ENCODE measurements at places on chromosomes 1 and 21.

- DNase-seq: no peak
Measured at GRCh38 chr1:29282924-29283803, 46.8 kb downstream of the PTPRU start.

DNA sequence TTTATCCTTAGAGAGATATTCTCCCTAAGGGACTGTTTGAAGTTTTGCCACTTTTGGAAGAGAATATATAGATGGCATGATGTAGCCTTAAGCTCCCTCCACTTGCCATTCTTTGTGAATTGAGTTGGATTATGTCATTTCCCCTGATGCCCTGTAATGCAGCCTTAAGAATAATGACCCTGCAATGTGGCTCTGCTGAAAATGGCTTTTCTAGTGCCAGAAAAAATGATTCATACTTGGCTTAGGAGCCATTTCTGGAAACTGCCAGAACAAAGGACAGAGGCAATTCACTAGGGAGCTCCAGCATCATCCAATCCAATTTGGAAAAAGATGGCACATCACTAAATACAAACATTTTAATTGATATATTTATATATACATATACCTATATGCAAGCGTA is 265.3 kb downstream of the SPATA17 start:
- DNase-seq: no peak

DNA sequence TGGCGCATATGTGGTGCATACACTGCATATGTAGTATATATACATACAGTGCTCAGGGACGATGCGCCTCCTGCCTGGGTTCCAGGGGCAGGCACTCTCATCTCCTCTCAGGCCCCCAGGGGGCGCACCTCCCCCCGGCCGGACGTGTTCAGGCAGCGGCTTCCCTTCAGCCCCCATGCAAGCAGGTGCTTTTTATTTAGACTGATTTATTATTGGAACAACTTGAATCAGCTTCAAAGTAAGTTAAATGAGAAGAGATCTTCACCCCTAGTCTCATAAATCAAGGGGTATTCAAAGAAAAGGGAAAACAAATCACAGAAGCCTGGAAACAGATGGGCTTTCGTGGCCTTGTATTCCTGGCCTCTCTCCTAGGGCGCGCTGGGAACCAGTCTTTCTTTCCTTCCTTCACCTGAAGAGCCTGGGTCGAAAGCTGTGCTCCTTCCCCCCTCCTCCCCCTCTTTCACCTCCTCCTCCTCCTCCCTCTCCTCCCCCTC is 64.6 kb downstream of the UBIAD1 start:
- peak; percentile 72 for DNase-seq

GRCh38 chr1:9326596-9326995 is 33.9 kb downstream of the SPSB1 start:
- DNase-seq: no peak

GRCh38 chr1:66357478-66358197 is 176.3 kb upstream of the SGIP1 start:
- DNase-seq: no peak

DNA sequence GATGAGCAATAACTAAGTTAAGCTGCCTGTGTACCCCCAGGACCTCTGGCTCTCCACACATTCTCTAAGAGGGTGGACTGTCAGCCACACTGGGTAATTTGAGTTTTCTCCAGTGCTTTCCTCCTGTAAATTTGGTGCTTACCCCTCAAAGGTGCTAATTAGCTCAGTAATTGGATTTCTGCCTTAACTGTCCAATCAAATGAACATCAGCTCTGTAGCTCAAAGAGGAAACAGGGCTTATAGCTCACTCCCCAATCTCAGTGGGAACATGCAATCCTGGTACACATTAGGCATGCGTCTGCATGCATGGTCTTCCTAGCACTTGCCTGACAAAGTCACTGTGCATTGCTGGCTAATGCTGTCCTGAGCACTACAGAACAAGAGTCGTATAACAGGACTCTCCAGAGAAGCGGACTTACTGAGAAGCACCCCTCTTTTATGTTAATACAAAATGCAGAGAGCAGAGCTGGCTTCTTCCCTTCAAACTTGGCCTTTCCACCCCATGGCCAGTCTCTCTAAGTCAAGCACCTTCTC is 110.1 kb downstream of the NTPCR start:
- no peak for DNase-seq

- no peak for DNase-seq
Measured at GRCh38 chr1:217389895-217390294, 241.0 kb downstream of the GPATCH2 start.

DNA sequence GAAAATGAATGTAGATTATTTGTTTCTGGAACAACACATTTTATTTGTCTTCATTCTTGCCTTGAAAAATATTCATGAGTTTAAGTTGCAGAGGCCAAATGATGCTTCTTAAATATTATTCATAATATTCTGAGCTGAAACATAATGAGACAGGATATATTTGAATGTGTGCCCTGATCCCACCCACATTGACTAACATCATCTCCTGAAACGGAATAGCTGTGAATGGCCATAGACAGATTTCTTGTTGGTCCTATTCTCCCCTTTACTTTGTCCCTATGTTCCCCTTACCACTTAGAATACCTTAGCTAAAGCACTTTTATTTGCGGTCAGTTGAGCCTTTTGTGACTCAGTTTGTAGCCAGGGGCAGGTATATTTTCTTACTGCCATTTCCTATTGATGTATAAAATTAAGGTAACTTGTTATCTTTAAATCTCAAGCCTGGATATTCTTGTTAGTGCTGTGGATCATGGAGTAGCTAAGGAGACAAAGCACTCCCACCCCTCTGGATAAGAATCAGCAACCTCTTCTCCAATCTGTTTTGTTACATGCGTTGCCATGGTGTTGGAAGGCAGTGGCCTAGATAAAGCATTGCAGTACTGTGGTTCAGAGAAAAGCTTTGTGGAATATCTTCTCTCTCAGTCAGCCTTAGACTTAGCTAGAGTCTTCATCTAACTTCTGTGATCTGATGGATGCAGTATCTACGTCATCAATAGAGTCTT is 478.5 kb upstream of the DEPDC1 start:
- DNase-seq: no peak

GRCh38 chr1:30286241-30286987 is 437.0 kb downstream of the MATN1 start:
- DNase-seq: no peak

DNA sequence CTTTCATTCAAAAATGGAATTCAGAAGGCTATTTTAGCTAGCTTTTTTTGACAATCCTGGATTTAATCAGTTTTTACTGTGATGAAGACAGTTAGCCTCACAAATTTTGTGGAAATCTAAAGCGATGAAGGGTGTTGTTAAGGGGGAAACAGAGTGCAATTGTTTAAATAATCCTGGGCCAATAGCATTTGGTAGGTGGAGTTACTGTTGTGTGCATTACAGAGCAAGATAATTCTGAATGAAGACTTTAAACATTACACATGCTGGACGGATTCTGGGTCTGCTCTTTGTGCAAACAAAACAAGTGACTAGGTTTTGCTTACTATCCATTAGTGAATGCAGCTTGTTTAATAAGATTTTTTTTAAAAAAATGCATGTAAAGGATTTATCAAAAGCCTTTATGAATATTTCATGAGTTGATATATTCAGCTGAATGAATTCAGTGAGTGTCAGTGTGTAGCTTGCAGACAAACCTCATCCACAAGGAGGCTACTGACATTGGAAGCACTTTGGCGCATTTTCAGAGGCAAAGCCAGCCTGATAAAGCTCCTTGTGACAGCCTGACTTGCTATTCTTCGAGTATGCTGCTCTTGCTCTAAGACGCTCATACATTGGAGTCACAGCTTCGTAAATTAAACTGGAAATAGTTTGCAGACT is 199.6 kb downstream of the PDE4B start:
- DNase-seq: no peak

- DNase-seq: no peak
Measured at GRCh38 chr1:71190843-71191242, 110.0 kb upstream of the ZRANB2 start.

GRCh38 chr21:25626757-25627156 is 12.3 kb upstream of the JAM2 start:
- no peak for DNase-seq

DNA sequence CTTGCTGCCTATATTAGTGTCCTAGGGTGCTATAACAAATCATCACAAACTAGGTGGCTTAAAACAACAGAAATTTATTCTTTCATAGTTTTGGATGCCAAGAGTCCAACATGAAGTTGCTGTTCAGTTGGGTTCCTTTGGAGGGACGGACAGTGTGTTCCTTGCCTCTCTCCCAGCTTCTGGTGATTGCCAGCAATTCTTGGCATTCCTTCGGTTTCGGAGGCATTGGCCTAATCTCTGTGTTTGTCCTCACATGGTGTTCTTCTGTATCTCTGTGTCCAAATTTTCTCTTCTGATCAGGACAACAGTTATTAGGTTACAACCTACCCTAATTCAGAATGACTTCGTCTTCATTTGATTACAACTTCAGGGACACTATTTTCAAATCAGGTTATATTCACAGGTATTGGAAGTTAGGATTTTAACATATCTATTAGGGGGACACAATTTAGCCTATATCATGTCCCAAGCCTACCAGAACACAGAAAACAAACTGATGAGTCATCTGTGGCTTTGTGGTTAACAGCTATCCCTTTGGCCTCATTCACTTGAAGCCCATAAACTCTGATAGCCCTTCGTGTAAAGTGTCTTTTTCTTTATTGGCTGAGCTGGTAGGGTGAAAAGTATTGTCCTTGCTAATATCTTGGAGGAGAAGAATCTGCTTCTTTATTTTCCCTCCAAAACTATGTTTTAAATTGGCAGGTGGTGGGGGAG is 83.2 kb upstream of the PAPPA2 start:
- DNase-seq: no peak

GRCh38 chr1:231338270-231339128 is at the start of gene SPRTN:
Gene SPRTN, plus strand, starts transcription at chr1:231338293. Its CDS starts 91 bp downstream, at chr1:231338384.
- no peak for DNase-seq

- DNase-seq: no peak
Measured at GRCh38 chr1:175216444-175216843, 23.9 kb upstream of the KIAA0040 start.

GRCh38 chr21:27561116-27561515 is 594.2 kb upstream of the ADAMTS5 start:
- no peak for DNase-seq

DNA sequence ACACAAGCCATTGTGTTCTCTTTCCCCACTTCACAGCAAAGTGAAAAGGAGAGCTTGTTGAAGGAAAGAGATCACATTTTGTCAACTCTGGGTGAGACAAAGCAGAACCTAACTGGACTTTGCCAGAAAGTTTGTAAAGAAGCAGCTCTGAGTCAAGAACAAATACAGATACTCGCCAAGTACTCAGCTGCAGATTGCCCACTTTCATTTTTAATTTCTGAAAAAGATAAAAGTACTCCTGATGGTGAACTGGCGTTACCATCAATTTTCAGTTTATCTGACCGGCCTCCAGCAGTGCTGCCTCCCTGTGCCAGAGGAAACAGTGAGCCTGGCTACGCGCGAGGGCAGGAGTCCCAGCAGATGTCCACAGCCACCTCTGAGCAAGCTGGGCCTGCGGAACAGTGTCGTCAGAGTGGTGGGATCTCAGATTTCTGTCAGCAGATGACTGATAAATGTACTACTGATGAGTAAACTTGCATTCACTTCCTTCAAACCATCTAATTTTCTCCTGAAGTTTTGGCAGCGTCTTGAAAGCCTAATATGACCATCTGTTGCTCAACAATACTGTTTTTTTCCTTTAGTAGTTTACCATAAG is 43.7 kb downstream of the BACH1 start:
- DNase-seq: no peak

- no peak for DNase-seq
Measured at GRCh38 chr1:179545321-179545720, 30.4 kb downstream of the NPHS2 start.

- peak; percentile 21 for DNase-seq
Measured at GRCh38 chr21:34544032-34544496, 32.1 kb upstream of the KCNE1 start.

GRCh38 chr1:55898181-55898580 is 681.2 kb downstream of the PLPP3 start:
- no peak for DNase-seq

DNA sequence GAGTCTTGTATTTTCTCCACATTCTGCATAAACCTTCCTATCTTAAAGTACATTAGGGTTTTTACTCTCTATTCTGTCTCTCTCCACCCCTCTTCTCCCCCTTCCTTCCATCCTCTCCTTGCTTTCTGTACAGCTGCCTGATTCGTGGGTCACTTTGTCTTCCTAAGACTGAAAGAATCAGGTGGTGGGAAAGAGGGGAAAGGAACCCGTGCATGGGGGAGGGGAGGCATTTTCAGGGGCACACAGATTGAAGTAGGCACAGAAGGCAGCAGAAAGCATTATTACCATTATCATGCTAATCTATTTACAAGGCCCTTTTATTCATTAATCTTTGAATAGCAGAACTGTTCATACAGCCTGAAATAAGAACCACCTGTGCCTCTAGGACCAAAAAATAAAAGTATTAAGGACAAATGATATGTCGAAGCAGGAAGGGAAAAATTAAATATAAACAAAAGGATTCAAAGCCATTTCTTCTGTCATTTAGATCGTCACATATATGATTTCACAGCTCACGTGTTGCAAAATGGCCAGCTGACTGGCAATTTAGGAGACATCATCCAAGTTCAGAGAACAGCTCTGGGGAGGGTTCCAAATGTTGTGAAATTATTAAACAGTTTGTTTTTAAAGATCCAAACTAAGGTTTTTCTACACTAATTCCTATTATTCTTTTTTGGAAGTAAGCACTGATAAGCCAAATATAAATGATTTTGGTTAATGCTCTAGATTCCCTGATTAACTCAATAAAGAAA is 154.6 kb downstream of the PBX1 start:
- no peak for DNase-seq

GRCh38 chr1:156399355-156400125 is 30.5 kb downstream of the RHBG start:
- no peak for DNase-seq

DNA sequence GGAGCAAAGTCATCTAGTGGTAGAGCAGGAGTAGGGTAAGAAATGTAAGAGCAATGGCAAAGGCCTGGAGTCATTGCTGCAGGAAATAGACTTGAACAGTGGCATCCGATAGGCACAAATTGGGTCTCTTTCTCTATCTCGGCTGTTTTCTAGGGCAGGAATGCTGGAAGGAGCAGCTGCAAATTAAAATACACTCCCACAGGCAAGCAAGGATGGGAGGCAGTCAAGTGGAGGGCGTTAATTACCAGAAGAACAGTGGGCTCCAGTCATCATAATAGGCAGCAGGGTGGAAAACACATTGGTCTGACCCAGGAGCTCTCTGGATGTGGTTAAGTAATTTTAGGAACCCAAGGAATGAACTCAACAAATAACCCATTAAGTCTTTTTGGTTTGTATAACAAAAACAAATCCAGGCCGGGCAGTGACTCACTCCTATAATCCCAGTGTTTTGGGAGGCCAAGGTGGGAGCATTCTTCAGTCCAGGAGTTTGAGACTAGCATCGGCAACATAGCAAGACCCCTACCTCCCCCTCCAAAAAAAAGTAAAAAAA is 7.8 kb upstream of the TDRD5 start:
- DNase-seq: no peak

- DNase-seq: no peak
Measured at GRCh38 chr1:198776602-198777029, 137.8 kb downstream of the PTPRC start.

DNA sequence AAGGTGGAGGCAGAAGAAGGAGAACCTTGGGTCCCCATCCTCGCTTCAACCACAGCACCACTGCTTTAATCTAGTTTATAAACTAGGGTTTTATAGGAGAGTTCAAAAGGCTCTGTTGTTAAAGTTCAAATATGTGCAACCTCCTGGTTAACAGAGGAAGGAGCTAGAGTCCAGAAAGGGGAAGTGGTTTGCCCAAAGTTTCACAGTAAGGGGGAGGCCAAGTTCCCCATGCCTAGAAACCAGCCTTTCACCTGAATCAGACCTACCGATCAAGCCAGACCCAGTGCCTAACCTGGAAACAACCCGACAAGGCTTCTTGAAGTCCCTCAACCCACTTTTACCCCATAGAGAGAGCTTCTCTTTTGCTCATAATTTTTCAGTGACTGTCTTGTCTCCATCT is 106.5 kb downstream of the PLPP3 start:
- DNase-seq: no peak

- DNase-seq: no peak
Measured at GRCh38 chr1:205907794-205908193, 35.5 kb downstream of the SLC26A9 start.

Measured in activated T-cell treated with anti-CD3 and anti-CD28 coated beads, Interleukin-2, amount 50 U/mL, for 1 hour (primary cell).